ENCODE measurements at places on chromosomes 3 and 15. TPM values are rescaled to one million over a fixed set of nuclear protein-coding genes. Genes with fewer than 3 reads are reported as not detected.

GRM7 gene
- total RNA-seq: not detected

MRPS11 gene
- 75.6 TPM for total RNA-seq

DNA sequence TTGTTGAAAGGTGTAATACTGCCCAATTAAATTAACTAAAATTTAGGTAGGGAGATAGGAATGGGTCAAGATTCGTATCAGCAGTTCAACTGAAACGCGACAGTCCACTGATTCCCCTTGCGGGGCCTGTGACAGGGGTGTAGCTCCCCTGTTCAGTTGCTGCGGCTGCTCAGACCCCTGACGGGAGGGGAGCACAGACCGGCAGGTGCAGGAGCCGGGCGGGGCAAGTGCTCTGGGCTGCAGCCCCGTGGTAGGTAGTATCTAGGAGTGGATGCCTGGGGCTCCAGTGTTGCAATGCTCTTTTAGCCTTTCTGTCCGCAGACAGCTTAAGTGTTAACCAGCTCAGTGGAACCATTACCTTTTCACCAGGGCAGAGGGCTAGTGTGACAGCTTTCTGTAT is 164.9 kb downstream of the ROBO2 start:
- DNase-seq: no peak

MYEF2 gene
- 11.9 TPM for total RNA-seq

DNA sequence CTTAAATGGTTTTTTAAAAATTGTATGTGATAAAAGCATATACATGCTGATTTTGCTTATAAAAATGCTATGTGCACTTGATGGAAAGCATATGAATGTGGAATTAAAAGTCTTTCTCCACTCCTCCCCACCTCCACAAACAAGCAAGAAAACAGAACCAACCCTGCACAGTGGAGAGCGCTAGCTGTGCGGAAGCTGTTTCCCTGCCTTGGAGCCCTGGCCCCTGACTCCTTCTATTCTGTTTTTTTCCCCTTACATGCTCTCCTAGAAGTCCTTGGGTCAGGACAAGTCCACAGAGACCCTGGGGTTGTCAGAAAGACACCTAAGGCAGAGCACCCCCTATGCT is 64.2 kb downstream of the BOC start:
- DNase-seq: no peak

Data from left ventricle myocardium inferior (tissue), 1 donor.